Heart left ventricle (tissue), 16 donors: ENCODE measurements at places on chromosomes 11 and 22. TPM values are rescaled to one million over a fixed set of nuclear protein-coding genes. Genes with fewer than 3 reads are reported as not detected.
A peak's percentile ranks its signal among the peaks of the same experiment; 100 is the strongest.

DNA sequence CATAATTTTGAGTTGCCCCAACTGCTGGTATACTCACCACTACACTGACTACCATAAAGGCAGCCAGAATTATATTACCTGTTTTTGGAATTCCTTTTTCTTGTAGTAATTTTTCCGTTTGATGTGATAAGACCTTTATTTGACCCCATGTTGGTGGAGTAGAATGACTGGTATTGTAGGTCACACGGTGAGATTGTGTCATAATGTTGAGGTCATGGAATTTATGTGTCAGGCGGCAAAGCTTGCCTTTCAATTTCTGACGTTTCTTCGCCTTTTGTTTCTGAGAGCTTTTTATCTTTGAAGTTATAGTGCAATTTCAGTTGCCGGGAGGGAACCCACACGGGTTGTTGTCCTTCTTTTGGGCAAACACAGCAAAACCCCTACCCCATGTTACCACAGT, 13.0 kb downstream of the OR52K1 start:
- no peak overlapping the region for H3K27ac ChIP-seq
- no peaks in the 10 kb centered on the region for H3K36me3 ChIP-seq
- H3K4me1 ChIP-seq = no peaks in the 10 kb centered on the region
- peaks cover 14% of the 10 kb centered on the region for H3K27me3 ChIP-seq
- H3K4me3 ChIP-seq = no peak overlapping the region
- DNase-seq = no peak

DNA sequence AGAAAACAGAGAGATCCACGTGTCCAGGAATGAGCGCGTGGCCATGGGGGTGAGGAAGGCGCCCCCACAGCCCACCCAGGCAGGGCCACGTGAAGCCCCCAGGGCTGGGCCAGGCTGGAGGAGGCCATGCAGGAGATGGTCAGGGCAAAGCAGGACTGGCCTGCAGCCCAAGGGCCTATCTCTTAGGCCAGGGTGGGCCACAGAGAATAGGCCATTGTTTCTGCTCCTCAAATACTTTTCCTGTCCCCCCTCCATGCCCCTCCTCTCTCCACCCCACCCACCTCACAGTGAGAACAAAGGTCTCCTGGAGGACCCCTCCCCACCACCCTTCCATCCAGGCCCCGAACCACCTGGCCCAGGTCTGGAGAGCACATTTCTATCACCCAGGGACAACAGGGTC, 8.3 kb upstream of the CDC42EP1 start:
- peaks cover 57% of the 10 kb centered on the region for H3K4me1 ChIP-seq
- no peak for DNase-seq
- H3K36me3 ChIP-seq = no peaks in the 10 kb centered on the region
- H3K4me3 ChIP-seq = no peak overlapping the region

The HSPA8 gene
- 650 TPM for total RNA-seq

GRCh38 chr11:100235085-100235484, 452.0 kb upstream of the ARHGAP42 start:
- H3K36me3 ChIP-seq = no peaks in the 10 kb centered on the region
- H3K27ac ChIP-seq = no peak overlapping the region
- no peak overlapping the region for H3K4me3 ChIP-seq
- no peaks in the 10 kb centered on the region for H3K27me3 ChIP-seq
- DNase-seq = no peak

- peak overlapping the region; percentile 90 for H3K27ac ChIP-seq
- H3K4me1 ChIP-seq = peaks cover 6% of the 10 kb centered on the region
- no peaks in the 10 kb centered on the region for H3K27me3 ChIP-seq
- no peak for DNase-seq
These were observed 361 bp downstream of the SRPRA start for GRCh38 chr11:126268361-126268707.

The MMP8 gene
- total RNA-seq = 0.44 TPM

The ASCL2 gene
- 2.3 TPM for total RNA-seq

DNA sequence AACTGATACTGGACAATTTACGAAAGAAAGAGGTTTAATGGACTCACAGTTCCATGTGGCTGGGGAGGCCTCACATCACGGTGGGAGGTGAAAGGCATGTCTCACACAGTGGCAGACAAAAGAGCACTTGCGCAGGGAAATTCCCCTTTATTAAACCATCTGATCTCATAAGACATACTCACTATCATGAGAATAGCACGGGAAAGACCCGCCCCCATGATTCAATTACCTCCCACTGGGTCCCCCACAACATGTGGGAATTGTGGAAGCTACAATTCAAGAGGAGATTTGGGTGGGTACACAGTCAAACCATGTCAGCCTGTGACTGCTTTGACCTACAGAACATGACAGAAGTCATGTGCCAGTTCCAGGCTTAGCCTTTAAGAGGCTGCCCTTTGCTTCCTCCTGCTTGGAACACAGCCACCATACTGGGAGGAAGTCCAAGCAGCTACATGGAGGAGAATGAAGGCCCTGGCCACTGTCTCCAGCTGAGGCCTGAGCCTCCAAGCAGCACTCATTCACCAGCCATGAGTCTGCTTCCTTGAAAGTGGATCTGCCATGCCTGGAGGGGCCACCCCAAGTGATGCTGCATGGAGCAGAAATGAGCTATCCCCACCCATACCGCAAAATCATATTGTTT, 10.9 kb upstream of the GAL start:
- H3K36me3 ChIP-seq = no peaks in the 10 kb centered on the region
- H3K4me3 ChIP-seq = no peak overlapping the region
- H3K27ac ChIP-seq = no peak overlapping the region
- DNase-seq = no peak

GRCh38 chr11:2289350-2289749, 12.4 kb downstream of the C11orf21 start:
- H3K4me1 ChIP-seq = no peaks in the 10 kb centered on the region
- no peaks in the 10 kb centered on the region for H3K27me3 ChIP-seq
- H3K27ac ChIP-seq = no peak overlapping the region

- DNase-seq = no peak
- no peaks in the 10 kb centered on the region for H3K27me3 ChIP-seq
- no peaks in the 10 kb centered on the region for H3K4me1 ChIP-seq
- no peak overlapping the region for H3K4me3 ChIP-seq
- H3K27ac ChIP-seq = no peak overlapping the region
These were observed 32.7 kb upstream of the PARVG start for GRCh38 chr22:44147821-44148574.
